ENCODE measurements at places on chromosomes 3 and 15. TPM values are rescaled to one million over a fixed set of nuclear protein-coding genes. Genes with fewer than 3 reads are reported as not detected.
A peak's percentile ranks its signal among the peaks of the same experiment; 100 is the strongest.

VGLL3 gene
- polyA plus RNA-seq: 21.9 TPM

APEH gene
- 55.5 TPM for polyA plus RNA-seq

ABCC5 gene
- polyA plus RNA-seq: 27.2 TPM

EFHB gene
- 0.34 TPM for polyA plus RNA-seq

DISP2 gene
- polyA plus RNA-seq: 0.86 TPM

- DNase-seq: no peak
Measured at GRCh38 chr3:141371882-141372281, 3.6 kb downstream of the ZBTB38 start.

- no peak for DNase-seq
Measured at GRCh38 chr15:45186771-45187577, 792 bp downstream of the SHF start.

DNA sequence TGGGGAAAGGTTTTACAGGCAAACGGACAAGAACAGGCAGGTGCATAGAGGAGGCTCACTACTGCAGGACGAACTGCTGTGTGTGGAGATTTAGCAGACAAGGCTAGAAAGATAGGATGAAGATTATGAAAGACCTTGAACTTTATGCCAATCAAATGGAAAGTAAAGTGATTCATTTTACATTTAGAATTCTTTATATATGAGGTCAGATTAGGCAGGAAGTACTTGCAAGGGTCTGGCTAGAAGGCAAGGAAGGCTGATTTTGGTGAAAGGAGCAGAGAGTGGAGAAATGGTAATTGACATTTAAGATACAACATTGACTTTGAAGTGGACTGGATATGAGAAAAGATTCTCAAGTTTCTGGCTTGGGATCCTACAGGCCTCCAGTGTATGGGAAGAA is 33.6 kb downstream of the PLSCR4 start:
- no peak for DNase-seq

DNA sequence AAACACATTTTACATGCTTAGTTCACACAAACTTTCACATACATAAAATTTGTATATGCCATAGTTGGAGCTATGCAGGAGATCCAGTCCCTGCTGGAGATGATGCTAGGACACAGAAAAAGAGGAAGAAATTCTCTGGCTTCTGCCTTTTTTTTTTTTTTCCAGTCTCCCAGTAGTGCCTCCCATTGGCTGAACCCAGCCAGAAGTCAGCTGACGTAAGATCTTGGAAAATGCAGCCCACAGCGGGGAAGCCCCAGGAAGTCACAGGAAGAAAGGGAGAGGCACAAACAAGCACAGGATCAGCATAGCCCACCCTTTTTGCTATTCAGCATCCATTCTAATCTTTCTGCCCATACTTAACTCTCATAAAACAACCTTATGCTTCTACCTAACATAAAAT is 38.5 kb downstream of the SCN11A start:
- DNase-seq: peak; percentile 8

DNA sequence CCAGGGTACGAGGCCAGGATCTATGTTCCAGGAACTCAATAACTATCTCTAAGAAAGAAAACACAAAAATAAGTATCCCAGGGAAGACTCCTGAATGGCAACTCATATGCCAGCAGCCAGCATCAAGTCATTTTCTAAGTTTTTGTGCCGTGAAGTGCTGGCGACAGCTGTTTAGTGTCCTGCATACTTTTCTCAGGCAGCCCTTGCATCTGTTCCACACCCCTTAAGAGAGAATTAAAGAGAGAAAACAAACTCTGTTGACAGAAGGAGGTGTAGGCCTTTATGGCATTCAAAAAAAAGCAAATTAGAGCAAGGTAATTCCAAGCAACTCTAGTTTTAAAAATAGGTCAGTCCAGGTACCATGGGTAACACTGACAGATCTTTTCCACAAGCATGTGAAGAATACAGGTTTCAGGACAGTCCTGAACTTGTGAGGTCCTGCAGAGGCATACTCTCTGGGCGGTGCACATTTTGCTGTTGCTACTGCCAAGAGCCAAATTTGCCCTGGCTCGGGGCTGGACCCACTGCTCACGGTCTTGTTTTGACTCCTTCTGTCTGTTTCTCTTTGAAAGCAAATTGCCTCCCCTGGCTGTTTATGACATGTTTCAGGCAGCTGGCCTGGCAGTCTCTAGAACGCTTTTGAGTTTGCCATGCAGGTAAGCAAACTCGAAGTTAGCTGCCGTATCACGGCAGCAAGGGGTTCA is 252.1 kb upstream of the ADAMTS9 start:
- DNase-seq: no peak
